Mesenchymal stem cell (in vitro differentiated cells and primary cell): ENCODE measurements at places on chromosomes 13 and 19.

DNA sequence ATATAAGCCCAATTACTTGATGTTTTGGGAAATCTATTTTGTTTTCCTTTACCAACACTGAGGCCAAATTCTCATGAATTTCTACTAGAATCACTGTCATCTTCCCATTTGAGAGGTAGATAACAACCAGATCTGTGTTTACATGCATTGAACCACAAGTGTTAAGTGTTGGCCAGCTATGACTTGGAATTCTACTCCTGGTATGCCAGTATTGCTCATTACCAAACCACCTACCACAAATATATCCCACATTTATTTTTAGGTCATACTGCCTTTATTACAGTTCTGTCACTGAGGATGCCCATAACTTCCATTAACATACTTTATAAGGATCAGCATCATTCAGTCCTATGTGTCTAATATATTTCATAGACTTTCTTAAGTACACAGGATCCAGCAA lies 328.9 kb downstream of the DIAPH3 start:
- DNase-seq = peak; percentile 64

DNA sequence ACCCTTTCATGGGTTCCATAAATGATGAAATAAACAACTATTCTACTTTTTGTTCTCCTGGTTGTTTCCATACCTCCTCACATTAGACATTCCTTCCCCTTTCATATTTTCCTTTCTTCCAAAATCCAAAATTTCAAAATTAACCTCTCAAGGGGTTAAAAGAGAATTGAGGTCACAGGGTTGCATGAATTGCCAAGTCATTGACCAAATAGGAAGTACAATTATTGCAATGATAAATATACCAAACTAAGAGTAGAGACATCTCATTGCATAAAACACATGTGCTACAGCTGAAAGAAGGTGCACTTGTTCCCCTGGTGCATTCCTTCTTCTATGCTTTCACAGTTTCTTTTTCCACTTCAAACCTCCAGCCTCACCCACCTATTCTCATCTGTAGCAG lies 136.1 kb downstream of the KCTD12 start:
- no peak for DNase-seq

- peak; percentile 85 for DNase-seq
Observed at GRCh38 chr13:30712536-30713532, 22.5 kb upstream of the ALOX5AP start.

DNA sequence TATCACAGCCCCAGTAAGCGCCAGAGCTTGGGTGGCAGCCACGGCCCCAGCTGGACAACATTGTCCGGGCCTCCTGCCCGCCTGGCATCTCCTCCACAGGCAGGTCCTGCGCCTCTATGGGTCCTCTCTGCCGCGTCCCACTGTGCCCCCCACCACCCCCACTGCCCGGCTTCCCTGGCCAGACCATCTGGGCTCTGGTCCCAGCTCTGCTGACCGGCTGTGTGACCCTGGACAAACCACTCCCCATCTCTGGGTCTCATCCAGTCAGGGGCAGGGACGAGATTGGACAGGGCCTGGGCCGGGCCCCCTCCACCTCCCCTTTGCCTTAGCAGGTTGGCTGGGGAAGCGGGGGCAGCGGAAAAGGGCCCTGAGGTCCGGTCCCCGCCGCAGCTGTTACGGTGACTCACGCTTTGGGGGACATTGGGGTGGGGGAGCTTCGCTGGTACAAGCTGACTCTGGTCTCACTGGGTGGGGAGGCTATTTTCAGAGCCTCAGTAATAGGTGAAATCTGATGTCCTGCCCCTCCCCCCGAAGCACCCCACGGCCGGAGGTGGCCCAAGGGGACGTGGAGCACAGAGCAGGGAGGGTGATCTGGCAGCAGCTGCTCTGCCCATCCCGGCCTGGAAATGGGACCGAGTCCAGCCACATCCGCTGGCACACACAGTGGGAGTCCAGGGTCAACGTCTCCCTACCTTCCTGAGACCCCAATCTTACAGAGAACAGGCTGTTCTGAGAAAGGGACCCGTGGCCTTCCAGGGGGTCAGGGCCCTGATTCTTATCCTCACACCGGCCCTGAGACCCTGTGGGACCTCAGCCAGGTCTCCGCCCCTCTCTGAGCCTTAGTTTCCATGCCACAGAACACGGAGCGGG lies 9.1 kb downstream of the NFIC start:
- peak; percentile 45 for DNase-seq

- no peak for DNase-seq
Observed at GRCh38 chr13:79745081-79745480, 264.1 kb downstream of the NDFIP2 start.

DNA sequence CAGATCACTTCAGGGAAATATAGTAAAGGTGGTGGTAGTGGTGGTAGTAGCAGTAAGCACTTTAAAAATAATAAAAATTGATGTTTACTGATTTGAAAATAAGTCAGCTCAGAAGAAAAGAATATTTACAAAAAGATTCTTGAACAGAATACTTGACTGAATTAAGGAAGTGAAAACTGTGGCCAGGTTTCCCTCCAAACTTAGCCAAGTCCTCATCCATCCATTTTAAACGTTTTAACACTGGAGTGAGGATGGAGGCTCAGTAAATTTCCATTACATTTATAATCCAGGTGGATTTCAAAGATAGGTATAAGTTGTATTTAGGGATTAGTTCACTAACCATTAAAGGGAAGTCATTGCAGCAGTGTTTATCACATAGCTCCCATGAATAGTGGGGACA lies 221.5 kb downstream of the RGCC start:
- no peak for DNase-seq

DNA sequence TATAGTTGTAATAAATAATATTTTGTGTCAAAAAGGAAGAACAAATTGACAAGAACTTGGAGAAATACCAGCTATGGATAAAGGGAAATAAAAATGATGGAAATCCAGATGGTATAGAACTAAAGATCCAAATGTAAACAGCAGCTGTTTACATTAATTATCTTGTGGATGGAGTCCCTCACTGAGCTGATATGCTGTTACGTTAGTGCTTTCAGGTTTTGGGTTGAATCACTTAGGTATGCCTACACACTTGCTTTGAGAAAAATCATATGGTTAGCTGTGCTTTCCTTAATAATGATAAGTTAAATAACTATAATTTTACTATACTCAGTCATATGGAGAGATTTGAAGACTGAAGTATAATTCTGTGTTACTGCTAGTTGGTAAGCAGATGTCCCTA lies 27.7 kb downstream of the WASF3 start:
- DNase-seq = no peak

DNA sequence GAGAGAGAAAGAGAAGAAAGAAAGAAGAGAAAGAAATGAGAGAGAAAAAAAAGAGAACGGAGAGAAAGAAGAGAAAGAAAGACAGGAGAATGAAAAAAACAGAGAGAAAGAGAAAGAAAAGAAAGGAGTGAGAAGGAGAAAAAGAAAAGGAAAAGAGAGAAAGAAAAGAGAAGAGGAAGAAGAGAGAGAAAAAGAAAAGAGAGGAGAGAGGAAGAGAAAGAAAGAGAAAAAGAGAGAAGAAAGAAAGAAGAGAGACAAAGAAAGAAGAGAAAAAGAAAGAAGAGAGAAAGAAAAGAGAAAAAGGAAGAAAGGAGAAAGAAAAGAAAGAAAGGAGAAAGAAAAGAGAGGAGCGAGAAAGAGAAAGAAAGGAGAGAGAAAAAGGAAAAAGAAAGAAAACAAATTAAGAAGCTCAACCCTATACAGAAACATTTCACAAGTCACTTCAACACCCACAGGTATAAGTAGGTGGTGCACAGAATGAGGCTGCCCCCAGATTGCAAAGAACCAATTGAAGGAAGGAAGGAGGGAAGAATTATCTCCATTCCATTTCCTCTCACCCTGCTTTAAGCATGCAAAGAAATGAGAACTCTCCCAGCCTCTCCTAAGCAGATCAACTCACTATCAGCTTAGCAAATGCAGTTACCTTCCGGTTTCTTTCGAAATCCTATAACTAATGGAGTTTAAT lies 98.8 kb upstream of the CACNA1A start:
- no peak for DNase-seq

DNA sequence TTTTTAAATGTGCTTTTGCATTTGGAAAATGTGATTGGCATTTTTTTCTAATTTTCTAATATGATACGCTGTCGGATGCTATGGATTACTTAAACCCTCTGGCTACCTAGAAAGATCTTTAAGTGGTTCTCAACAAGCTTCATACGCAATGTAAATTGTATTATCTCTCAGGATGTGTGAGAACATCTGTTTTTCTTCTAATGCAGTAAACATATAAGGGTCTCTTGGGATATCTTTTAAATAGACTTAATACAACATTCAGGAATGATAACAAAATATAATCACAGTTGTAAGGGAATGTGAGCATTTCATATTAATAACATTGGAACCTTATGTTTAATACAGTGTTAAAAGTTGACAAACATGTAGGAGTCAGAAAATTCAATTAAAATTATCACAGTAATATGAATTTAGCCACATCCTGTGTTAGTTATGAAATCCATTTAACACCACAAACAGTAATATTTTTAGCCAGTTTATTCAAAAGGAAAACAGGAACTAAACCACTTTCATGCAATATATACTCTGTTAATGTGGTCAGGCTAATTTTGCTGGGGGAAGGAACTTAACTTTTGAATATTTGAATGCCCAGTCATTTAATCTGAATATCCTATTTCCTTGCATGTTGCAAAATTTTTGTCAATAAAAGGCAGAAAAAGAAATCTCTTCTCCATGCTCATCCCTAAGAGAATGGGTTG lies 15.0 kb upstream of the ALOX5AP start:
- peak; percentile 42 for DNase-seq

DNA sequence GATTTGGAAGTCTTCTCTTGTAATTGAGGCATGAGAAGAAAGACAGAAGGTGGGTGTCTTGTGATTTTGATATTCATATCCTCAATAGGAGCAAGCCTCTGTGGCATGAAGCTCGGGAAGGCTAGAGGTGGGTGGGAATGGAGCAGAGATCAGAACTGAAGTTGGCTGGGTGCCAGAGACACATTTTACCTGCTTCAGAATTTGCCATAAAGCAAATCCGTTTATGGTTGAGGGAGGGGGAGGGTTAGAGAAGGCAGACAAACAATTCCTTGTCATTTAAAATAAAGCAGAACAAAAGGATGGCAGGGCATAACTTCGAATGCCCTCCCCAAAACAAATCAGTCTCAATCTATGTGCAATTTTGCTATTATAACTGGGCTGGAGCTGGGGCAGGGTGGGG lies 305.9 kb downstream of the KLF5 start:
- no peak for DNase-seq

- DNase-seq = no peak
Observed at GRCh38 chr13:113886561-113887112, 22.8 kb upstream of the GAS6 start.

DNA sequence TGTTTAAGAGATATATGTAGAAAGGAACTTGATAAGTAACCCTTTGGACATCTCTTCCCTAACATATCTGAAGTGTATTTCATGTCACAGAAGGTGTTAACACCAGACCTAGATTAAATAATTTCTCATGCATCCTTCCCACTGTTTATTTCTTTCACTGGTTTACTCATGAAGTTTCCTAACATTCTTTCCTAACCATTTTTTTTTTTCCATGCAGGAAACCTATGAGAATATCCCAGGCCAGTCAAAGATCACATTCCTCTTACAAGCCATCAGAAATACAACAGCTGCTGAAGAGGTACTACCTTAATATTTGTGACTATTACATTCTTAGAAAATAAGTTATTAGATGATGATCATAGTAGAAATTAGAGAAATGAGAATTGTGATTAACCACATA lies 28.8 kb downstream of the IPO5 start:
- DNase-seq = peak; percentile 68

DNA sequence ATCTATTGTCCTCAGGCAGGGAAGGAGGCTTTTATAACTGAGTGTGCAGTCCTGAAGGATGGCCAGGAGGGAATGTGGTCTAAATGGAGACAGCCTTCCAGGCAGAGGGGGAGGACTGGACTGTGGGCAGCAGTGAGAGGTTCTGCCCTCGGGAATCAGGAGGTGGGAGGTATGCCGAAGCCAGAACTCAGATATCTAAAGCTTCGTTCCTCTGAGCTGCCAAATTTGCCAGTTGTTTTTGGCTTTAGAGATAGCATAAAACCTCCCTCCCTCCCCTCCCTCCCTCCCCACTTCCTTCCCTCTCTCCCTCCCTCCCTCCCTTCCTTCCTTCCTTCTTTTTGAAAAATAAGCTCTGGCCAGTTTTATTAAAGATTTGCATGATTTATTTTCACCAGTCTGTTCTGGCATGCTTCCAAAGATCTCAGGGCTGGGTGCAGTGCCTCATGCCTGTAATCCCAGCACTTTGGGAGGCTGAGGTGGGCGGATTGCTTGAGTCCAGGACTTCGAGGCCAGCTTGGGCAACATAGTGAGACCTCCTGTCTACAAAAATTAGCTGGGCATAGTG lies 2.4 kb downstream of the MEDAG start:
- no peak for DNase-seq

DNA sequence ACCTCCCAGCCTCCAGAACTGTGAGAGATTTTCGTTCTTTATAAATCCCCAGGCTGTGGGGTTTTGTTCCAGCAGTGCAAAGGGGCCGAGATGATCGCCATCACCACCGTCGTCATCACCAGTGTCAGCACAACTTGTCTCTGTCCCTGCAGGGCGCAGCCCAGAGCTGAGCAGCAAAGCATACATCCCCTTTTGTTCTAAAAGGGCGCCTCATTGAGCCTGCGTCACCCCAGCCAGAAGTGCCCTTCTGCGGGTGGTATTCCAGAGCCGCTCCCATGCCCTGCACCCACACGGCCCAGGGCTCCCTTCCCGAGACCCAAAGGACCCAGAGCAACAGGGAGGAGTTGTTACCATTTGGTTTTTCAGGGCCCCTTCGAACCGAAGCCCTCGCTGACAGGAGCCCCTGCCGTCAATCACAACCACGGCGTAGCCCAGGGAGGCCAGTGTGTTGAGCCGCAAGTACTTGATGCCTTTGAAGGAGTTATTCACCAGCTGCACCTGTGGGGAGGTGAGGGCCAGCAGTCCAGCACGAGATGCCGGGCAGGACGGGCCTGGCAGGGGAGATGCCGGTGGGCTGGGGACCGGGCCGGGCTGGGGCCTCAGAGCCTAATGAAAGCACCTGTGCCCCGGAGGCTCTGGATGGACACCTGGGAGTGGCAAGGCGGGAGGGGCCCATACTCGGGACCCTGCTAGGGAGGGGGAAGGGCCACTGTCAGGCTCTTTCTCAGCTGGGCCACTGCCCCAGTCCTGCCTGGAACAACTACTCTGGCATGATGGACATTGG lies 14.4 kb upstream of the MYDGF start:
- no peak for DNase-seq

DNA sequence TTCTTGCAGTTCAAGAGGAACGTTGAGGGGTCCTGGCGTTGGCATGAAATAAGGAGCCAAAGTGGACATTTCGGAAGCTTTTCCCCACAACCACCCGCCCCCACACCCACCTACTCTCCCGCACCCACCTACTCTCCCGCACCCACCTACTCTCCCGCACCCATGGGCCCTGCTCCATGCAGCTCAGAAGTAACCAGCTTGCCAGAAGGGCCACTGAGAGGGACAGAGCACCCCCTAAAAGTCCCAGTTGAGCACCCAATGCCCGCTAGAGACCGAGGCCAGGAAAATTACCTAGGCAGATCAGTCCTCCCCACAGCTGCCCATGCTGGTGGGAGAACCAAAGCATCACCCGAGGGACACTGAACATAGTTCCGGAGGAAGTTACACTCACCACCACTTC lies 11.8 kb downstream of the VSTM2B start:
- DNase-seq = no peak

GRCh38 chr13:98050041-98050466 lies 92.8 kb upstream of the FARP1 start:
- DNase-seq = peak; percentile 78

GRCh38 chr13:54705738-54706137 lies 1677.1 kb downstream of the OLFM4 start:
- DNase-seq = no peak

GRCh38 chr19:56823956-56824355 lies 16.6 kb downstream of the PEG3 start:
- no peak for DNase-seq

- DNase-seq = peak; percentile 95
Observed at GRCh38 chr19:49148784-49149651, 6.2 kb downstream of the HRC start.
